ENCODE measurements at places on chromosomes 2 and 18. TPM values are rescaled to one million over a fixed set of nuclear protein-coding genes. Genes with fewer than 3 reads are reported as not detected.

CXCR1 gene
- not detected for total RNA-seq

NAGK gene
- 188 TPM for total RNA-seq

SF3B6 gene
- 76.5 TPM for total RNA-seq

KLHL41 gene
- total RNA-seq, result not detected

ZNF385B gene
- not detected for total RNA-seq

STEAP3 gene
- 2.1 TPM for total RNA-seq

ASTL gene
- total RNA-seq, result not detected

IL1RL1 gene
- not detected for total RNA-seq

THOC1 gene
- total RNA-seq, result 62.3 TPM

ERBB4 gene
- total RNA-seq, result 1.8 TPM

SATB2 gene
- 20.8 TPM for total RNA-seq

COL3A1 gene
- total RNA-seq, result not detected

PCARE gene
- 0.66 TPM for total RNA-seq

PLCD4 gene
- total RNA-seq, result 1.9 TPM

C1QL2 gene
- not detected for total RNA-seq

LAMA3 gene
- total RNA-seq, result 2.1 TPM

DYSF gene
- 11.1 TPM for total RNA-seq

ANKRD62 gene
- total RNA-seq, result 0.17 TPM

TMEM131 gene
- 36.6 TPM for total RNA-seq

DSG4 gene
- total RNA-seq, result not detected

STPG4 gene
- total RNA-seq, result 1.3 TPM

IL1R1 gene
- total RNA-seq, result 0.17 TPM

ATP8B1 gene
- total RNA-seq, result 0.07 TPM

DLGAP1 gene
- 13.6 TPM for total RNA-seq

DNAJC5G gene
- not detected for total RNA-seq

IL36A gene
- total RNA-seq, result not detected

PEX13 gene
- 22.5 TPM for total RNA-seq

RHBDD1 gene
- total RNA-seq, result 29.9 TPM

OR6B2 gene
- not detected for total RNA-seq

SLC5A7 gene
- 0.27 TPM for total RNA-seq

REEP1 gene
- total RNA-seq, result 167 TPM

TBR1 gene
- total RNA-seq, result not detected

TTN gene
- 0.34 TPM for total RNA-seq

IL1RL2 gene
- not detected for total RNA-seq

WDR35 gene
- total RNA-seq, result 6.4 TPM

RNF144A gene
- 40.2 TPM for total RNA-seq

TNFAIP6 gene
- total RNA-seq, result not detected

ADRA2B gene
- total RNA-seq, result 0.91 TPM

DOK6 gene
- 19.7 TPM for total RNA-seq

DARS1 gene
- total RNA-seq, result 41.0 TPM

CRYGD gene
- total RNA-seq, result 0.76 TPM

MSGN1 gene
- not detected for total RNA-seq

ARHGEF4 gene
- 6.1 TPM for total RNA-seq

LRATD1 gene
- 19.4 TPM for total RNA-seq

MOGAT1 gene
- total RNA-seq, result not detected

HAAO gene
- not detected for total RNA-seq

TMEM185B gene
- 12.3 TPM for total RNA-seq

IL18RAP gene
- total RNA-seq, result not detected

TPO gene
- not detected for total RNA-seq

SLC38A11 gene
- total RNA-seq, result not detected

MFSD2B gene
- total RNA-seq, result 0.29 TPM

TRAF3IP1 gene
- 10.3 TPM for total RNA-seq

APLF gene
- 4.4 TPM for total RNA-seq

CAPN10 gene
- total RNA-seq, result 67.1 TPM

DAPL1 gene
- not detected for total RNA-seq

CD302 gene
- total RNA-seq, result not detected

TEX44 gene
- not detected for total RNA-seq

TMEM214 gene
- total RNA-seq, result 35.8 TPM

All from glutamatergic neuron (in vitro differentiated cells).